Effector CD8-positive, alpha-beta T cell (primary cell): ENCODE measurements at places on chromosomes 11 and 22.

DNA sequence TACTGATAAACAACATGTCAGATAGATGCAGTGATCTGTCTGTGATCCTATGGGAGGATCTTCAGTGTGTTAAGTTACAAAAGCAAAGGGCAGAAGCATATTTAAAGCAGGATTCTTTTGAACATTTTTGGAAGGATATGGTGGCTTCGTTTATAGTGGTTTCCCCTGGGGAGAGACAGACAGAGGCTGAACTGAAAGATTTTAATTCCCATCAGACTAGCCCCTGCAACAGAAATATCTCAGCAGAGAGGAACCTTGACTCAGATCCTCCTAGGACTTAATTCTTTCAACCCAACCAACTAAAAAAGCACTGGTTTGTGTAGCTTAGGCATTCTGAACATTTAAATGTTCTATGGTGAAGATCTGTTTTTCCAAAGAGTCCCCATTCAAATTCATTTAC lies 5.7 kb downstream of the CLTCL1 start:
- DNase-seq = no peak

DNA sequence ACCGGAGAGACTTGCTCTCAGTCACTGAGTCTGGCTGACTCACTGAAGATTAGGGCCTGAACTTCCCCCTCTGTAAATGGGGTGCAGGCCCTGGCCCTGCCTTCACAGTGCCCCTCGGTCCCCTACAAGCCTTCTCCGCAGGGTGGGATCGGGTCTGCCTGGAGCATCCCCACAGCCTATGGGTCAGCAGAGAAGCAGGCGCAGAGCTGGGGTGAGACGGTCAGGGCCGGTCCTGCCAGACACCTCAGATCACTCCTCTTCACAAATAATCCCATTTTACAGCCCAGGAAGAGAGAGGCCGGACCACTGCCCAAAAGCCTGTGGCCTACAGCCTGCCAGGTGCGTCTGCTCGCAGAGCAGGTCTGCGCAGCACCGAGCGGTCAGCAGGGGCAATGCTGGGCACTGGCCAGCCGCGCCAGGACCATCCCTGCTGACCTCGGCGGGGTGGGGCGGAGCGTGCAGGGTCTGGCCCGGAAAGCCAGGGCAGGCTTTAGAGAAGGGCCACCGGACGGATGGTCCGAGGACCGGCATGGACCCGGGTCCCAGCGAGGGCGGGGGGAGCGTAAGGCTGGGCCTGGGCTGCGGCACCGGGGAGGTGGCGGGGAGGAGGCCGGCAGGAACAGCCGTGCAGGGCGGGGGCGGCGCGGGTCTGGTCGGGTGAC lies 522 bp upstream of the SEPTIN5 start:
- no peak for DNase-seq

GRCh38 chr22:46113910-46114517 lies 36.3 kb upstream of the PPARA start:
- DNase-seq = no peak

- DNase-seq = no peak
Observed at GRCh38 chr11:3058753-3059664, 1.8 kb upstream of the CARS1 start.

- DNase-seq = no peak
Observed at GRCh38 chr22:37095113-37095512, 14.4 kb downstream of the TMPRSS6 start.

DNA sequence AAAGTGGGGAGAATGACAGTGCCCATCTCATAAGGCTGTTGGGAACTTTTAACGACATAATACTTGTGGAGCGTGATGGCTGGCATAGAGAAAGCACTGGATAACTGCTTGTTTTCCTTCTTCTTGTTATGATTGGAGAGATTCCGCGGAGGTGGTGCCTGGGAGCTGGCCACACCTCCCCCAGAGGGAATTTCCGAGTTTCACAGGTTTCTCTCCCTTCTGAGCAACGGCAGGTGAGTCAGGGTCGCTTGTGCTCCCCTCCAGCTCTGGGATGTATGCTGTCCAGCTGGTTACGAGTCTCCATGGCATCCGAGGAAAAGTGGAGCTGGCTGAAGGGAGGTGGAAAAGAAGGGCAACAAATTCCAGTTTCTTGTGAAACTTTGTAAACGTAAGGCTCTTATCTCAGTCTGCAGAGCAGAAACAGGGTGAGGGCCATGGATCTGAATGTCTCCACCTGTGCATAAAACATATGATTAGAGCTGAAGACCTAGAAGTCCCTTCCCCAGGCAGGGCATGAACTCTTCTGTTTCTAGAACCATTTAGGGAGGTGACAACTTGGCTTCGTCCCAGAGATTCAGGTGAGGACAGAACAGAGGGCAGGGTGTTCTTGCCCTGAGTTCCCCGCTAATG lies 10.0 kb upstream of the PLET1 start:
- no peak for DNase-seq

DNA sequence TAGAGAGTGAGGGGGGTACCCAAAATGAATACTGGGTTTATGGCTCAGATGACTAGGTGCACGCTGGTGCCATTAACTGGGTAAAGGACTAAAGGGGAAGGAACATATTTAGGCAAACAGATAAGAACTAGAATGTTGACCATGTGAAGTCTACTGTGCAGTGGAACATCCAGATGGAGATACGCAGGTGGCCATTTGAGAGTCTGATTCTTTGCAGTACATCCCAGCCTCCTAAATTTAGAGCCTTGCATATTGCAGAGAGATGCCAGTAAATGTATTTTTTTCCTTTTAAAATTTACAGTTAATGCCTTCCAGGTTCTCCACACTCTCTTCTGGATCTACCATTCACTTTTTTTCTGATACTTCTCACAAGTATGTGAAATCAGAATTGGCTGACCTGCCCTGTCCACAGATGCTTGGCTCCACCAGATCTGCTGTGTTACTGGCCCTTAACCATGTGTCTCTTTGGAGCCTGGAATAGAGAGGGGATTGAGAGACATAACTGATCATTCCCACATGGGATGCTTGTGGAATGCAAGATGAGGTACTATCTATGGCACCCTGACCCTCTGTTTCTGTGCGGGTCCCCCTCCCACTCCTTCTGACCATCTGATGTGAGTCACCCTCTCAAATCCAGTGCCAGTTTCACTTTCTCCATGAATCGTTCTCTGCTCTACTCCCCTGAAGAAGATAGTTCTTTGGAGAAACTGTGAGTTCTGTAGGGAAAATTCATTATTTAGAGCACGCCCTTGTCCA lies 77.0 kb upstream of the NCAM1 start:
- no peak for DNase-seq

GRCh38 chr11:67436459-67437081 lies 912 bp downstream of the PTPRCAP start:
- DNase-seq = peak; percentile 34

DNA sequence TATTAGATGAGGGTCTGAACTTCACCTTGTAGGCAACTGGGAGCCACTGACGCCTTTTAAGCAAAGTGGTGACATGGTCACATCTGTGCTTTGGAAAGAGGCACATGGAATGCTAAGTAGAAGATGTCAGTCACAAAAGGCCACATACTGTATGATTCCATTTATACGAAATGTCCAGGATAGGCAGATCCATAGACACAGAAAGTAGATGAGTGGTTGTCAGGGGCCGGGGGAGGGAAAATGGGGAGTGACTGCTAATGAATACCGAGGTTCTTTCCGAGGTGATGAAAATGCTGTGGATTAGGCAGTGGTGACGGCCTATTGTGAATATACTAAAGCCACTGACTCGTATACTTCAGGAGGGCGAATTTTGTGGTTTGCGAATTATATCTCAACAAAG lies 20.6 kb downstream of the NECTIN1 start:
- no peak for DNase-seq

DNA sequence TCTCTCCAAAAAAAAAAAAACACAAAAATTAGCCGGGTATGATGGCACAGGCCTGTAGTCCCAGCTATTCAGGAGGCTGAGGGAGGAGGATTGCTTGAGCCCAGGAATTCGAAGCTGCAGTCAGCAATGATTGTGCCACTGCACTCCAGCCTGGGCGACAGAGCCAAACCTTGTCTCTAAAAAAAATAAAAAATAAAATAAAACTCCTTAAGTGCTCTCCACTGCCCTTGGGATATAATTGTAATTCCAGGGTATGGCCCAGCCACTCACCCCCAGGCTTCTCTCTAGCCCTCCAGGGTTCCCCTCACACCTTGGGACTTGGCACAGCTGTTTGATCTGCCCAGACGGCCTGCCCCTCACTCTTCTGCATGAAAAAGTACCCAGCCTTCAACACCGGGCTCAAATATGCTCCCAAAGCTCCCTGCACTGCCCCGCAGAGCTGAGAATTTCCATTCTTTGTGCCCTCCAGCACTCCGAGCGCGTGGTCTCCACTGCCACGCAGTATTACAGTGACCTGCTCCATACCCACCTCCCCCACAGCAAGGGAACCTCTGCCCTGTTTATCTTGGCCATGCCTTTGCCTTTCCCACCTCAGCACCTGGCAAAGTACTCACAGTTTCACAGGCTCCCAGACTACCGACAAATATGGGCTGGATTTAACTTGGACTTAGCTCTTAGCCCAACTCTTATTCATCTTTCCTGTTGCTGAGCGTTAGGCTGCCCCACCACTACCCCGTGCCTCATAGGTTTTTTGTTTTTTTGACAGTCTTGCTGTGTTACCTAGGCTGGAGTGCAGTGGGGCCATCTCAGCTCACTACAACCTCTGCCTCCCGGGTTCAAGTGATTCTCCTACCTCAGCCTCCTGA lies 7.6 kb upstream of the FTH1 start:
- DNase-seq = no peak

- DNase-seq = no peak
Observed at GRCh38 chr22:19275919-19276600, 15.5 kb downstream of the CLTCL1 start.

DNA sequence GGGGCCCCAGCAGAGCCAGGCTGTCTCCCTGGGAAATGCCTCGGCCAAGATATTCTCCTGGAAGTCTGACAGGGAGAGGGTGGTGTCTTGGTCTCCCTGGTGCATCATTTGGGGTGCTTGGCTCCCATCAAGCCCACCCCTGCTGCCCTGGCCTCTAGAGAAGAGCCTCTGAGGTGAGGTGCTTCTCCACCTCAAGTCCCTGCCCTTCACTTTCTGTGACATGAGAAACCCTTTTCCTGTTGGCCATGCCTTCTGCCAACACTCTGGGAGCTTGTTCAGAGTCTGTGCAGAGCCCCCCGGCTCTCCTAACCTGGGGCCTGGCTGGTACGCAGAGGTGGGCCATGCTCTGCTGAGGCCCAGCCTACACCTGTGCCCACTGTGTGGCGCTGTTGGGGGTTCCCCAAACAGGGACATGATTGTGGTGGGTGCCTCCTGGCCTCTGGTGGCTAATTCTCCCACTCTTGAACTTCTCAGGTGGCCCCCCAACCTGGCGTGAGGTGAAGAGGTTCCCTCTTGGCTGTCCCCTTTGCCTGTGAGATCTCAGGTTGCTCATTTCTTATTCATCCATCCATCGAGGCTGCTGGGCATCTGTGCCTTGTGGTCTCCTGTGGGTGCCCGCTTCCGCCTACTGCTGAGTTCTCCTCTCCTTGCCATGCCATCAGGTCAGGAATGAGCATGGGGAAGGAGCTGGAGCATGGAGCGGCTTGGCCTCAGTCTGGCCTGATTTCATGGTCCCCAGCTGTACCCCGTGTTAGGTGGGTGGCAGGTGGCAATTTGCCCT lies 19.2 kb upstream of the DGCR8 start:
- no peak for DNase-seq

DNA sequence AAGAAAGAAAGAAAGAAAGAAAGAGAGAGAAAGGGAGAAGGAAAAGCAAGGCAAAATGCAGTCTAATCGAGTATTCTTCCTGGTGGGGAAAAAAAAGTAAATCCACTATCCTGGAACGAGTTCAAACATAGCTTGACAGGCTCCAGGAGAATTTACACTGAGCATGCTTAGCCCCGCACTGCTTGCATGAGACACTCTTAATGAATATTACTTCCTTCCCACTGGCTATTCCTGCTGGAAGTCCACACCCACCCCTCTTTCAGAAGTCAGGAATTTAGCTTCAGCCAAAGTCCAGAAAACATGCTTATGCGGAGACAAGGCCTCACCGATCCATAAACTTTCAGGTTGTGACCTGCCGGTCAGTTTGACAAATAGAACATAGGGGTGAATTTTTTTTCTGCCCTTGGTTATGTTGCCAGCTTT lies 251.8 kb upstream of the BLID start:
- DNase-seq = no peak

- no peak for DNase-seq
Observed at GRCh38 chr11:774873-775592, 2.3 kb downstream of the GATD1 start.

- no peak for DNase-seq
Observed at GRCh38 chr22:38176170-38176741, 5.4 kb downstream of the PLA2G6 start.

GRCh38 chr22:39528681-39529486 lies 3.7 kb downstream of the RPS19BP1 start:
- peak; percentile 82 for DNase-seq

DNA sequence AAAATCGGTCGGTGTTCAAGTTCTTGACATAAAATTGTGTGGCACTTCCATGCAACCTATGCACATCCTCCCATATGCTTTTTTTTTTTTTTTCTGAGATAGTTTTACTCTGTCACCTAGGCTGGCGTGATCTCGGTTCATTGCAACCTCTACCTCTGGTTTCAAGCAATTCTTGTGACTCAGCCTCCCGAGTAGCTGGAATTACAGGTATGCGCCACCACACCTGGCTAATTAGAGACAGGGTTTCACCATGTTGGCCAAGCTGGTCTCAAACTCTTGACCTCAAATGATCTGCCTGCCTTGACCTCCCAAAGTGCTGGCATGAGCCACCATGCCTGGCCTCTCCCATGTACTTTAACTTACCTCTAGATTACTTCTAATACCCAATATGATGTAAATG lies 15.0 kb downstream of the GLB1L3 start:
- DNase-seq = no peak

DNA sequence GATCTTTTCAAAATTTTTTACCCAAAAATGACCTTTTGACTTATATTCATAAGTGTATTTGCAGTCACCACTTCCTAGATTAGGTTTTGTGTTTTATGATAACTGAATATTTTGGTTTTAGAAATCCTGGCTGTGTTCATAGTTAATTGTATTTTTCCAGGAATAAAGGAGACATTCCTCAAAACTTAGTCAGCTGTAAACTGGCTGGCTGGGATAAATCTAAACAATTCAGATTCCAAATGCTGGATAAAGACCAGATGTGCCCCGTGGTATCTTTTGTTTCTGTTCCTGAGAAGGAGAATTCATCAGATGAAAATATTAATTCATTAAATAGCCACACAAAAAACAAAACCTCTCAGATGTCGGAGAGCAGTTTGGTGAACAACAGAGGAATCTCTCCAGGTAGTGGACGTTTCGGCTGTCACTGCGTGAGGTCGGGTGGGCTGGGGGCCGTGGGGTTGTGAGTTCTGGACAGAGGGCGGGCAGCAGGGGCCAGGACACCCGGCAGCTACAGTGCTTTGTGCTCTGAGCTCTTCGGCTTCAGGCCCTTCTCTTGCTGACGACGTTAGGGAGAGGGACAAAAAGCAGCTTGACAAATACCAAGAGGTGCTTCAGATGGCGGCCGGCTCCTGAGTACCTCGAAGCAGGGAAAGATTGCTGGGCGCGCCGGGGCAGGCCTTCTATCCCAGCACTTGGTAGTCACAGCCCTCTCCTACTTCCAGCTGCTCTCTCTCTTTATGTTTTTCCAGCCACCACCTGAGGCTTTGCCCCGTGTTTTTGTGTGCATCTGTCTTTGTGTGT lies 24.6 kb downstream of the MOV10L1 start:
- DNase-seq = no peak
